ENCODE measurements at places on chromosomes 7 and 10. TPM values are rescaled to one million over a fixed set of nuclear protein-coding genes. Genes with fewer than 3 reads are reported as not detected.

The TPK1 gene
- total RNA-seq, result 2.3 TPM

The CYP26A1 gene
- total RNA-seq, result not detected

The CYP17A1 gene
- not detected for total RNA-seq

The MYOZ1 gene
- 0.79 TPM for total RNA-seq

The SLC25A13 gene
- total RNA-seq, result 12.7 TPM

The SPAM1 gene
- total RNA-seq, result not detected

The HOXA10 gene
- total RNA-seq, result not detected

The MRC1 gene
- total RNA-seq, result 43.1 TPM

The TMEM178B gene
- total RNA-seq, result 0.95 TPM

The VSIR gene
- total RNA-seq, result 51.4 TPM

The TNS3 gene
- 11.9 TPM for total RNA-seq

The TLL2 gene
- total RNA-seq, result 0.62 TPM

The OR2A1 gene
- total RNA-seq, result not detected

The GPER1 gene
- 0.87 TPM for total RNA-seq

The NODAL gene
- total RNA-seq, result not detected

The ACHE gene
- total RNA-seq, result 1.3 TPM

The OAT gene
- total RNA-seq, result 194 TPM

The GPR37 gene
- total RNA-seq, result 3.7 TPM

The FOXI2 gene
- total RNA-seq, result 0.12 TPM
